ENCODE measurements at places on chromosomes 12 and 14.

- no peak for DNase-seq
Measured at GRCh38 chr14:41505491-41505890, 101.2 kb upstream of the LRFN5 start.

GRCh38 chr12:3683670-3684069, 69.2 kb downstream of the CRACR2A start:
- no peak for DNase-seq

DNA sequence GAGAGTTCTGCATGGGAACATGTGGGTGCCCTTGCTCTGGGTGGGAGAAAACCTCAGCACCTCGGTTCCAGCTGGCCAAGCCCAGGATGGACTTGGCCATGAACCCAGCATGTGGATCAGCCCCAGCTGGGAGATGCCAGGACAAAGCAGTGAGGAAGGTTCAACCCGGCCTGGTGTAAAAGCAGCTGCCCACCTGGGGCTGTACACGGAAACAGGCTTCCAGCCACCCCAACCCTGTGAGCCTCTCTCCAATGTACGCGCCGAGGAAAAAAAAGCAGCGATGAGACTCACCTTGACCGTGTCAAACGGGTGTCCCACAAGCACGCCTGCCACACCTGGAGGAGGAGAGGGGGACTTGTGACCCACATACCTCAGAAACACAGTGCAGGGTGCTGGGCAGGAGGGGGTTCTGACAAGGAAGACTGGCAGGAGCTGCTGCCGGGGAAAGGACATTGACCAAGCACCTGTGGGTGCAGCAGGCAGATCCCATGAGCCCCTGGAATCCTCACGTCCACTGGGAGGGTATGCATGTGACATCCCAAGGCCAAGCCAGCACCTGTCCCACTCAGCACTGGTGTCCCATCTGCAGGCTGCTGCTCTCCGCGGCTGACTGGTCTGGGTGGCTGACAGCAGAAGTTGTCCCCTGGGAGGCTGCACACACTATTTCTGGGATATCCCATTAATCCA, 7.5 kb downstream of the SLC25A29 start:
- no peak for DNase-seq

- DNase-seq, result no peak
Measured at GRCh38 chr12:127241072-127241817, 1025.7 kb upstream of the TMEM132C start.

- no peak for DNase-seq
Measured at GRCh38 chr12:43099691-43100163, 452.3 kb downstream of the ADAMTS20 start.

DNA sequence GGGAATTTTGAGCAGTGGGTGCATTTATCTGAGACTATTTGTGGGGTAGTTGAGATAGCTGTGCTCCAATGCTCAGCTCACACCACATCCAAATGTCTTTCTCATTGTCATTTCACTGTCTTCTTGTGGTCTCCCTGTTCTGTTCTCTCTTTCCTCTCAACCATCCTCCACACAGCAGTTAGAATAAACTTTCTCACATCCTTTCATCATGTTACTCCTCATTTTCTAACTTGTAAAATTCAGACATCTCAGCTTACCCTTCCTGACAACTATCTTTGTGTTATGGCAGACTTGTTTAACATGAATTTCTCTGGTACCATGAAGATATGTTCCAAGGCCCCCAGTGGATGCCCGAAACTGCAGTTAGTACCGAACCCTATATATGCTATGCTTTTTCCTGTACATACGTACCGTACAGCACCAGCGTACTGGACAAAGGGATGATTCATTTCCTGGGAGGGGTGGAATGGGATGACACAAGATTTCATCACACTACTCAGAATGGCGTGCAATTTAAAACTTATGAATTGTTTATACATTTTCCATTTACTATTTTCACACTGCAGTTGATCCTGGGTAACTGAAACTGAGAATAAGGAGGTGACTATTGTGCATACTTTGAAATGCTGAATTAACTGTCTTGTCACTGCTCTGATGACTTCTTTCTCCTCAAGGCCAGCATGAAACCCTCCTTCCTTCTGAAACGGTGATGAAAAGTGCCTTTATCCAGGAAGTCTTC, 177.1 kb upstream of the SLC38A2 start:
- DNase-seq, result no peak

DNA sequence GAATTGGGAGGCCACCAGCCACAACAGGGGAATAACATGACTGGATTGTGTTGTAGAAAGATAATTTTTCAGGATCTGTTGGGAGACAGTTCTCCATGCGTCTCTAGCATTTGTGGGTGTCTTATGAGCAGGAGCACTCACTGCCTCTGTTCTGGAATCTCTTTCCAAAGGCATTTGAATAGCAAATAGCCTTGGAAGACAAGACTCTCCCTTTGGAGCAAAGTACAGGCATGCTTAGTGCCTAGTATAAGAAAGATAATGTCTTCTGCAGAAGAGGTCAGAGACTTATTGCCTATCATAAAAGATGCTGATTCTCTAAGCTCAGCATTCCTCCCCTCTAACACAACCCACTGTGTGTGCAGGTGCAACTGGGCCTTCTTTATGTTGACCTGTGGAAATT, 58.3 kb downstream of the VCPKMT start:
- DNase-seq, result no peak

- no peak for DNase-seq
Measured at GRCh38 chr14:75525969-75526368, 3.7 kb downstream of the BATF start.

DNA sequence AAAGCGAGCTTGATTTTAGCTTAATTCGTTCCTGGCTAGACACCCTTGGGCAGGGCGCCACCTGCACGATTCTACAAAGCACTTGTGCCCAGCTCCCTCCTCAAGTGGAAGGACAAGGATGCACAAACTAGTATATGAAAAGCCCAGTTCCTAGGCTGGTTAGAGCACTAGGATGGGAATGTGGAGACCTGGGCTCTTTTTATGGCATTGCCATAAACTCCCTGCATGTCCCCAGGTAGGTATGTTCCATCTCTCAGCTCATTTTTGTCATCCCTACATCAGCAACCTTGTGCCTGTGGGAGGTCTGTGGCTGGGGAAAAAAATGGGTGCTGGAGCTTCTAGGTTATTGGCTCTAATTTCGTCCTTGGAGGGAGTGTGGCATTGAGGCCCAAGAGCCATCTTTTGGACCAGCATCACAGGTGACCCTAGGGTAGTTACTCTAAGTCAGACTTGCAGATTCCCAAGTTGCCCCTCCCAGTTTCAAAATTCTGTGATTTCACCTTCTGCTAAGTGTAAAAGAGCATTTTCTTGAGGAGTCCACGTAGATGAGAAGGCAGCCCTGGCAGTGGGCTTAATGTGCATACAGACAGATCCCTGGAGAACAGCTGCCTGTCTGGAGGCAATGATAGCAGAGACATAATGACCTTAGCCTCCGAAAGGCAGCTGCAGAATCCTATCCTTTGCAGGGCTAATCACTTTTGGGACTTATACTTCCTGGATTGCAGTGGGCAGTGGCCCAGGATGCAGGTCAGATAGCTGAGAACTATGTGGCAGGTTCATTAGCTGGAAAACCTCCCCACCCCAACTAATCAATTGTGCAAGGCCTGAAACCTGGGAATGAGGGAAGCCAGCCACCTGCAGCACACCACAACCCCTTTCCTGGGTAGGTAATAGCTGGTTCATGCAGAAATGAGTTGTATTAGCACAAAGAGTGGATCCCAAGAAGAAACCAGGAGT, 47.6 kb upstream of the BDKRB2 start:
- no peak for DNase-seq

- DNase-seq, result no peak
Measured at GRCh38 chr12:54372113-54372806, 8.0 kb upstream of the GPR84 start.

- DNase-seq, result no peak
Measured at GRCh38 chr12:11711651-11712327, 62.3 kb downstream of the ETV6 start.

GRCh38 chr12:80373666-80374065, 70.4 kb upstream of the PTPRQ start:
- DNase-seq, result no peak

DNA sequence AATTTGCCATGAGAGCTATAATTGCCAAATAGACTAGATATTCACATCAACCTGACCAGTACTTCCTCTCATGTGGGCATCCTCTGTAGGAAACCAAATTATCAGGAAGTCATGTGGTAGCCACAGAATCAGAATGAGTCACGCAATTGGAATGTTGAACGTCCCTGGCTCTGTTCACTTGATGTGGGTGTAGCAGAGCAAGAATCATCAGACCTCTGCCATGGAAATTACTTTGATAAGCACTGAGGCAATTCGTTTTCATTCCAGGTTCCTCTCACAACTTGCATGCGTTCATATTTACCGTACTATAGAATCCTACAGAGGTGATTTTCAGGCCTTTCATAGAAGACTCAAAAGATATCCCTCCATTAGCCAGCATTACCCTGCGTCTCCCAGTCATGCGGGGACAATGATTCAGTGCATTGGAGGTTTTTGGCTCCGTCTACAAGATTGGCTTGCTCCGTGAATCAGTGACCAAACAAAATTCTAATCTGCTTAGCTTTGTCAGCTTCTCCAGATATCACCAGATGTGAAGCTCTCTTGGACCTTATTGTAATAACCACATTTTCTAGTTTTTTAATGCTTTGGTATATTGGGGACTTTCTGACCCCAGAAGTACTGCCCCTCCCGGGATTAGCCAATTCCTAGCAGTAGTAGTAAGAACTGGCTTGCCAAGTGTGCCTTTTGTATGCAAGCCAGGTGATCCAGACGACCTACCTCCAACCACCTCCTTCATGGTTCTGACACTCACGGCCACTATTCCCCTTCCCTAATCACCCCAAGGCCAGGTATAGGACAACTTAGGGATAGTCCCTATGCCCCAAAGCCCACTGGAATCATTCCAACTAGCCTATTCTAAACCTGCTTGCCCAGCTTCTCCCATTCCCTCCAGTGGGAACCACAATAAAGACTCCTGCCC, 133.4 kb downstream of the KICS2 start:
- DNase-seq, result no peak

DNA sequence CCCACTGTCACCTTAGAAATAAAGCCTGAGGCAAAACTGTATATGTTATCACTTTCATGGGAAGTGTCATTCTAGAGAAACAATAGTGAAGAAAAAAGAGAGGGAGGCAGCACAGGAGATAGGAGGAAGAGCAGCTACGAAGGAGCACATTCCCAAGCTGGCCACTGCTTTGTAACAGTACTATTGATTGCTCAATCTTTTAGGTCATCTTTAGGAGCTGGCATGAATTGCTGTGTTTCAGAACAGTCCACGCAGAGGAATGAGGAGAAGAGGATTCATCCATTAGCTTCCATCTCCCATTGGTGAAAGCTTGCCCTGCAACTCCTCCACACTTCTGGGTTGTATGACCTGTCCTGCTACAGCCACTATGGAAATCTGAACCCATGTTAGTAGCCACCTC, 372.5 kb upstream of the DDHD1 start:
- no peak for DNase-seq

DNA sequence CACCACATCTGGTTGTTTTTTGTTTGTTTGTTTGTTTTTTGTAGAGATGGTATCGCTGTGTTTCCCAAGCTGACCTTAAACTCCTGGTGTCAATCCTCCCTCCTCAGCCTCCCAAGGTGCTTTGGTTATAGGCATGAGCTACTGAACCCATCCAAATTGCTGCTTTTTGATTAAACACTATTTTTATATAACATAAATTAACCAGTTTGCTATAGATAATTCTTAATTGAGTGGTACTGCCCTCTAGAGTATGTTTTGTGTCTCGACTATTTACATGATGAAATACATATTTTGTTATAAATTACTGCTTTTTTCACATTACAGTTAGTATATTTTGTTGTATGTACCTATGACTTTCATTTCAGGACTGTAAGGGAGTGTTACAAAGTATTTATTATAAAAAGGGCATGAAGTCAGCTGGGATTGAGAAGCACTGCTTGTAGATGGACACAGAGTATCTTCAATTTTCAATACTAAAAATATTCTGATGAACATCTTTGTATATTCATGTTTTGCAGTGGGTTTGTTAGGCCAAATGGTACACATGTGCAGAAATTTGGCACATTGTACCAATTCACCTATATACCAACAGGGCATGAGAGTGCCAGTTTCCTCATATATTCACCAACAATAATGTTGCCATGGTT, 14.9 kb upstream of the SCAF11 start:
- DNase-seq, result no peak

DNA sequence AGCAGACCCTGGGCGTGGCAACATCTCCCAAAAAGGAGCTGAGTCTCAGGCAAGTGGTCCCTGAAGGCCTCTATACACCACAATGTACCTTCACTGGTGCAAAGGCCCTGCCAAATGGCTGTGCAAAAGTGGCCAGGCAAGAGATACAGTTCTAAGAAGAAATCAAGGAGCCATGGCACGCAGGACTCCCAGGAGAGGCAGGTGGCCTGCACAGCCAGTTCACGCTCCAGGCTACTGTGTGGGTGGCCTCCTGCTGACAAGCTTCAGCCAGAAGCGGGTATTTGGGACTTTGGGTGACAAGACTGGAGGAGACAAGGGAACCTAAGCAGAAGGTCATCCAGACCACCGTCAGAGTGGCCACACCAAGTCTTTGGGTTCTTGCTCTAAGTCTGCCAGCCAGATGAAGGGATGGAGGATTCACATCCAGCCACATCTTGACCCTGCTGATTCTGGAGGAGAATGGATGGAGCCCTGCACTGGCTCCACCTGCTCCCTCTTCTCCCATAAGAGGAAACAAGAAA, 20.5 kb upstream of the ZFP36L1 start:
- no peak for DNase-seq

GRCh38 chr14:71380271-71380670, 473.0 kb downstream of the PCNX1 start:
- no peak for DNase-seq

- DNase-seq, result no peak
Measured at GRCh38 chr12:79643821-79644220, 46.9 kb downstream of the PAWR start.

- no peak for DNase-seq
Measured at GRCh38 chr12:56670836-56671235, 17.2 kb downstream of the PTGES3 start.

DNA sequence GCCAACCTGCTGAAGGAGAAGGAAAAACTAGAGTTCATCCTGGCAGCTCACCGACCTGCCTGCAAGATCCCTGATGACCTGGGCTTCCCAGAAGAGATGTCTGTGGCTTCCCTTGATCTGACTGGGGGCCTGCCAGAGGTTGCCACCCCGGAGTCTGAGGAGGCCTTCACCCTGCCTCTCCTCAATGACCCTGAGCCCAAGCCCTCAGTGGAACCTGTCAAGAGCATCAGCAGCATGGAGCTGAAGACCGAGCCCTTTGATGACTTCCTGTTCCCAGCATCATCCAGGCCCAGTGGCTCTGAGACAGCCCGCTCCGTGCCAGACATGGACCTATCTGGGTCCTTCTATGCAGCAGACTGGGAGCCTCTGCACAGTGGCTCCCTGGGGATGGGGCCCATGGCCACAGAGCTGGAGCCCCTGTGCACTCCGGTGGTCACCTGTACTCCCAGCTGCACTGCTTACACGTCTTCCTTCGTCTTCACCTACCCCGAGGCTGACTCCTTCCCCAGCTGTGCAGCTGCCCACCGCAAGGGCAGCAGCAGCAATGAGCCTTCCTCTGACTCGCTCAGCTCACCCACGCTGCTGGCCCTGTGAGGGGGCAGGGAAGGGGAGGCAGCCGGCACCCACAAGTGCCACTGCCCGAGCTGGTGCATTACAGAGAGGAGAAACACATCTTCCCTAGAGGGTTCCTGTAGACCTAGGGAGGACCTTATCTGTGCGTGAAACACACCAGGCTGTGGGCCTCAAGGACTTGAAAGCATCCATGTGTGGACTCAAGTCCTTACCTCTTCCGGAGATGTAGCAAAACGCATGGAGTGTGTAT, 2.4 kb downstream of the FOS start:
- peak; percentile 74 for DNase-seq

GRCh38 chr12:131030472-131031328, 77.0 kb downstream of the ADGRD1 start:
- no peak for DNase-seq
